ENCODE measurements at places on chromosomes 2 and 18. TPM values are rescaled to one million over a fixed set of nuclear protein-coding genes. Genes with fewer than 3 reads are reported as not detected.

DNA sequence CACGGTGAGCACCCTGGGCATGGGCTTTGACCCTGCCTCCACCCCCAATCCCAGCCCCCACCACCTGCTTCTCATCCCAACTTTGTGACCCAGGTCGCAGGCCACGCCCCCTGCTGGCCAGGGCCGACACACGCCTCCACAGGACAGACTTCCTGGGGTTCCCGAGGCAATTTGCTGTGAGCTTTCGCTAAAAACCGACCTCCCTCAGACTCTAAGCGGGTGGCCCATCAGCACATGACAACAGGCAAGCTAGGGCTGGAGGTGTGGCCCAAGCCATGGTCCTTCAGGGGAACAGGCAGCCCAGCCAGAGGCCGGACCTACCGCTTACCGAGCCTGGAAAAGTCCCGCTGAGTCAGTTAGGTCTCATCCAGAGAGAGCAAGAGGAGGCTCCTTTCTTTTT is 31.9 kb downstream of the C1QL2 start:
- no peak for DNase-seq

DNA sequence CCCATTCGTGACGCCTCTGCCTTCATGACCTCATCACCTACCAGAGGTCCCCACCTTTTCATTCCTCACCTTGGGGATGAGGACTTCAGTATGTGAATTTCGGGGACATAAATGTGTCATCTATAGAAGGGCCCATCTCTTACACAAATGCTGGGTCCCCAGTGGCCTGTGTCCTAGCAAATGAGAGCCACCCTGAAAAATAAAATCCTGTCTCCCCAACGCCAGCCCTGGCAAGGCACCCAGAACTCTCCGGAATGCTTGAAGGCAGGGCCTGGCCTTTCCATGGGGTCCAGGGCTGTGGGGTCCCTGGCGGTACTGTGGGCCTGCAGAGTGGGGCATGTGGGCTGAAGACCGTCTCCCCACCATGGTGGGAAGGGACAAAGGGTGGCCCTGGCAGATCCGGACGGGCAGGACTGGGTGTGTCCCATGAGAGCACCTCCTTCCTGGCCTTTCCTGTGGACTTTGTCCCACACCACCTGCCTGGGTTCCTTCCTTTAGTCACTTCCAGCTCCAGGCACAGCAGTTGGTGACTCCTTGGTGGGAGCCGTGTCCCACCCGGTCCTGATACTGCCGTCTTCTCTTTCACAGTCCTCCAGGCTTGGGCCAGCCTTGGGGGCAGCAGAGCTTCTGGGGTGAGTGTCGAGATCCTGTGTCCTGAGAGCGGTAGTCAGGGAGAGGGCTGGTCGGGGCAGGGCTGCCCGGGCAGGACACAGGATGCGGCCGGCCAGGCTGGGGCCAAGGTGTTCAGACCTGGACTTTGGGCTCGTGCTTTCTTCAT is 18.6 kb downstream of the CAPN10 start:
- DNase-seq: no peak

GRCh38 chr18:27942706-27943105 is 234.2 kb downstream of the CDH2 start:
- DNase-seq: peak; percentile 10

- DNase-seq: no peak
Measured at GRCh38 chr2:172930871-172931255, 144.8 kb upstream of the MAP3K20 start.

GRCh38 chr2:217463402-217464075 is 539.3 kb downstream of the TNS1 start:
- DNase-seq: no peak

DNA sequence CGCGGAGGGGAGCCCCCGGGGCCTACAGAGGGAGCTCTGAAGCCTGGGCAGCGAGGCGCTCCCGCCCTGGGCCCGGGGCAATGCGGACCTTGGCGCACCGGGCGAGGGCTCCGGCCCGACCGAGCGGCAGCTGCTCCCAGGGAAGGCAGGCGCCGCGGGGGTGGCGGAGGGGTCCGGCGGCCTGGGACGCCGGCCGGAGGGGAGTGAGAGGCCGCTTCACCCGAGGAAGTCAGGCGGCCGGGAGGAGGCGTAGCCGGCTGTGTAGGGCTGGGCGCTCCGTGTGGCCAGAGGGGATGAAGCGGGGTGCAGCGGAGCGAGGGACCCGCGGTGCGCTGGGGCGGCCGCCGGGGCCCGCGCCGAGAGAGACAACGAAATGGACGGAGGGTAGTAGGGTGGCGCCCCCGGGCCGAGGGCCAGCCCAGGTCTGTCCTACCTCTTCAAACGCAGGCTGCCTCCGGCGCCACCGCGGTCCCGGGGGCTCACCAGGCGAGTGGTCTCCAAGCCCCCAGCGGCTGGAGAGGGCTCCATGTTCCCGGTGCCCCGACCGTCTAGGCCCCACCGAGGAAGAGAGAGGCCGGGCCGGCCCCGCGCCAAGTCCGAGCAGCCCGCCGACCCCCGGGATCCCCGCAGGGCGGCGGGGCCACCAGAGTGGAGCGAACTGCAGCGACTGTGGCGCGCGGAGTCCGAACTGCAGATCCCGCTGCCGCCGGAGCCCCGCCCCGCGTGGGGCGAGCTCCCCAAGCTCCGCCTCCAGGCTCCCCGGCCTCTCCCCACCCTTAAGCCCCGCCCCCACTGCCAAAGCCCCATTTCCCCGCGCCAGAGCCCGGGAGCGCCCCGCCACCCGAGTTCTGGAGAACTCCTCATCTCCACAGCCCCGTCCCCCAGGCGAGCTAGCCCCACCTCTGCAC is at the start of gene SLC30A3:
SLC30A3 (minus strand) TSS at position 669 of the 908 bp plus-strand sequence; CDS start at position 528, 141 bp downstream.
- no peak for DNase-seq

DNA sequence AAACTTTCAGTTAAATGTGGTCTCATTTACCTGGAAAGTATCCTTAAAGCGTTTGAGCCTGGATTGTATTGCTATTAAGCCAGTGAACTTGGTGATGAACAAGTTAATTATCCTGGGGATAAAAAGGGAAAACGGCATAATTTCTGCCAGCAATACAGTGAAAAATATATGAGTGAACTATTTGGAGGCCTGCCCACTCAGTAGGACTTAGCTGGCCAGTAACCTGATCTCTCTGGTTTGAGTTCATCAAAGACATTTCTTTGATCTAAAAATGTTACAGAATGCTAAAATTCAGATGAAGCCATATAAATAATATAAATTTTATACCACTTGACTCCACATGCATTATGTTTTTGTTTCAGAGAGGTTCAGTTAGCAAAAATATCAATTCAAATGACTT is 241.1 kb upstream of the VWC2L start:
- DNase-seq: peak; percentile 12

GRCh38 chr18:46916551-46917107 is 678 bp downstream of the PIAS2 start:
- DNase-seq: peak; percentile 42

DNA sequence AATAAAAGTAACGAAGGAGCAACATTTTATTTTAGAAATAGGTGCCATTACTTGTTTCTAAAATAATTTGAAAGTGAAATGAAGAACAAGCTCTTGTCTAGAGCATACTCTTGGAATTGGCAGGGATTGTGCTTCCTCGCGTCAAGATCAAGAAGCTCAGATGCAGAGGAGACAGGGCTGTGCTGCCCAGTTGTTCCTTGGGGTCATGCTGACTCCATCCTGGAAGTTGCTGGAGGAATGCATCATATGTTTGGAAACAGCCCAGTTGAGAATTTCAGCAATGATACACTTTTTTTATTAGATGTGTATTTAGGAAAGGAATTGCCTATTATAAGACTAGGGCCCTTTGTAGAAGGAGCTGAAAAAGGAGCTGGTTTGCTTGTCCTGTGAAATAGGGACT is 17.2 kb downstream of the LTBP1 start:
- DNase-seq: peak; percentile 85

GRCh38 chr18:45626330-45627203 is 11.3 kb downstream of the SLC14A2 start:
- DNase-seq: peak; percentile 77

DNA sequence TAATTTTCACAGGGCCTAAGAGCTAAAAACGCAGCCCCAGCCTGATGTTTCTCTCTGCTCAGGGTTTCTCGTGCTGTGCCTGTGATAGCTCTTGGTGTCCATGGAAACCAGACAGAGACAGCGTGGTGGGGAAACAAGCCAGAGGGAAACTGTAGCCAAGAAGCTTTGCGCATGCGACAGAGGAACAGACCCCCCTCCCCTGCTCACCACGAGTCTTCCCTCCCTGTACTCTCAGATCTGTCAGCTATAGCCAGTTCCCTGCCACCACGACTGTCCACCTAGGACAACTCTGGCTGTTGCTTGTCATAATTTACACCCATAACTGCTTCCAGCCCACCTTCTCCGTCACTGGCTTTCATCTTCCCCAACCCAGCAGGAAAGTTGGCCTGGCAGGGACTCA is 13.2 kb upstream of the DNAJC27 start:
- DNase-seq: peak; percentile 39

EFHD1 gene
- 0.45 TPM for total RNA-seq

ABCG5 gene
- total RNA-seq: not detected

DOK6 gene
- 2.1 TPM for total RNA-seq

SLC39A6 gene
- 88.6 TPM for total RNA-seq

- DNase-seq: peak; percentile 66
Measured at GRCh38 chr2:55109219-55109891, 59.1 kb upstream of the RTN4 start.

GRCh38 chr2:26477126-26477910 is 606 bp downstream of the OTOF start:
- no peak for DNase-seq

DNA sequence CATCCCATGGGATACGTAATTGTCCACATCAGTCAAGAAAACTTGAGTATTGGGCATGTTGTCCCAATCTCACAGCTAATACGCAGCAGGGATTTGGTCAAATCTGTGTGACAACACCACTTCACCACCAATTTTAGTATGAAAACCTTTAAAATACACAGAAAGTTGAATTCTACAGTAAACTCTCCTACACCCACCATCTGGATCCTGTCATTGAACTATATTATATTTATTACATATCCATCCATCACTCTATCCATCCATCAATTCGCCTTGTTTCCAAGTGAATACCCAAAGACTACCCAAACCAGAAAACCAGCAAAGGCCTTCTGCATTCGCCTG is 846 bp upstream of the FKBP7 start:
- DNase-seq: no peak

DNA sequence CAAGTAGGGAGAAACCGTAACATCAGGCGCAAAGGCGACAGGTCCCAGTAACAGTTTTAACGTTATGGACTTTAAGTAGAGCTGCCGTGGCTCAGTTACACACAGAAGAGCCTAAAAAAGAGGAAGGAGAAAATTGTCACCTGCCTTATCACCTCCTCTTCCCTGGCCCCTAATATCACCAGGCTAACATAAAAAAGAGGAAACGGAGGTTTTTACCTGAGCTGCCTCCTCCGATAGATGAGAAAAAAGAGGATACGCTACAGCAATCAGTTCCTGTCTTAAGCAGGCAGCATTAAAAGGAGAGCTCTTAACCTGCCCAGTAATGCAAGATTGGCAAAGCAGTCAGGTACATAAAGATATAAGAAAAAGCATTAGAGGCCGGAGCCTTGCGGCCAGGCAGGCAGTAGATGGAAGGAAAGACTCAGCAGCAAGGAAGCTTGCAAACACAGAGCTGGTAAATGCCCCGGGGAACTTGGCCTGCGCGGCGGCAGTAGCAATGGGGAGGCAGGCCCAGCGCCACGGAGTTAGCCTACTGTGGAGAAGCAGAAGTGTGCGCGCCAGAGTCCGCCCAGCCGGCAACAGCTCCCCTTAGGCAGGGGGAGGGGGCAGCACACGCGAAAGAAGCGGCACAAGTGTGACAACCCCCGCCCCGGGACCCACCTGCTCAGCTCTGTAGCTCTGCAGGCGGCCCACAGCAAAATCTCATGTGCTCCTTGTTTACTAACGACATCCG is 116.3 kb upstream of the SCN7A start:
- DNase-seq: no peak

DNA sequence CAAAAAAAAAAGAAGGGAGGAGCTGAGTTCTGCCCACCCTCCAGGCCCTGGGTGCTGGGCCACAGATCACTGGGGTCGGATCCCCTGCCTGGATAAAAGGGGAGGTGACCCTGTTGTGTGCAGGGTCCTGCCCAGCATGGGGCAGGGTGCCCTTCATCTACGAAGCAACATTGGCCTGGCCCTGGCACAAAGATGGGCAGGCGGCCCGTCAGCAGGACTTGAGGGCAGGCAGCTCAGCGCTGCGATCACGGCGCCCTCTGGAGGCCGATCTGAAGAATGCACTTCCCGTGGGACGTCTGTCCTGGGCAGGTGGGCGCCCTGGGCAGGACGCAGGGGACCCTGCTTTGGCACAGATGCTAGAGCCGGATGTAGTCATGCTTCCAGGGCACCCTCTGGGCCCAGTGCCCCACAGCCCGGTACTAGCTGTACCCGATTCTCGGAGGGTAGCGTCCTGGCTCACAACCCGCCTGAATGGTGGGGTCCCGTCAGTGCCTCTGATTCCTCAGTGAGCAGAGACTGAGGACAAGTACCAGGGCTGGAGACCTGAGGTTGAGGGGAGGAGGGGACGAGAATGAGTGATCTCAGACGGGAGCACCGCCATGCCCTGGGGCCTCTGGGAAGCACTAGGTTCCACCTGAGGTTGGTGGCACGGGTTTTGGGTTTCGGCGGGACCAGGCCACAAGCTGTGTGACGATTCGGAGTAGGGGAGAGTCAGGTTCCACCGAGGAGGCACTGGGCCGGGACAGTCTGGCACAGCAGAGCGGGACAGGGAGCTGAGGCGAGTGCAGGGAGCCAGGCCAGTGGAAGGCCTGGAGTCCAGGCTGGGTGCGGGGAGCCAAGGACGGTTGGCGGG is 18.0 kb downstream of the ARID5A start:
- DNase-seq: peak; percentile 64

SRBD1 gene
- total RNA-seq: 15.7 TPM

- no peak for DNase-seq
Measured at GRCh38 chr2:218021536-218022071, 18.8 kb upstream of the TNS1 start.

ASPRV1 gene
- total RNA-seq: not detected

GRCh38 chr2:309954-310510 is 22.1 kb upstream of the ALKAL2 start:
- DNase-seq: no peak

DNA sequence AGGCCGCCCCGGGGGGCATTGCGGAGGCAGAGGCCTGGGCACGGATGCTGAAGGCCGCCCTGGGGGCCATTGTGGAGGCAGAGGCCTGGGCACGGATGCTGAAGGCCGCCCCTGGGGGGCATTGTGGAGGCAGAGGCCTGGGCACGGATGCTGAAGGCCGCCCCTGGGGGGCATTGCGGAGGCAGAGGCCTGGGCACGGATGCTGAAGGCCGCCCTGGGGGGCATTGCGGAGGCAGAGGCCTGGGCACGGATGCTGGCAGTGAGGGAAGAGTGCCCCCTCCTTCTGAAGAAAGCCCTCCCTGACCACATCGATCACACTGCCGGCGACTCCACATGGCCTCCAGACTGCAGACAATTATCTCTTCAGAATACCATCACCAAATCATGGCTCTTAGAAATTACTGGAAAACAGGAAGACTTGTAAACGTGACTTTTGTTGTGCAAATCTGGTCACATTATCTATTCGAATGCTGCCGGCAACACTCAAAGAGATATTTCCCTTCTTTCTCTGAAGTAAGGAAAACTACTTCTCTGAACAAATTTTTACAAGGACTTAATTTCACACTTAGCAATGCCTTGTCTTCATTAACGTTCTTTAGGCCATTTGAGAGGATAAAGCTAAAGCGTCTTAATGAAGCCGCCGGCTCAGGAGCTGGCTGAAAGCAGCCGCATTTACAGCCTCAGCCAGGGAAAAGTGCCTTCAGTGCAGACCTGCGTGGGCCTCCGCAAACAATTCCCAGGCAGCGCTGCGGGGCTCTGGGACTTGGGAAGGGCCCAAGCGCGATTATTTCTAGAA is 18.1 kb upstream of the SNTG2 start:
- DNase-seq: no peak

Measured in fibroblast of the aortic adventitia (primary cell).